ENCODE measurements at places on chromosomes 7 and 10. TPM values are rescaled to one million over a fixed set of nuclear protein-coding genes. Genes with fewer than 3 reads are reported as not detected.

- no peak for DNase-seq
Observed at GRCh38 chr7:120053390-120053961, 219.5 kb upstream of the KCND2 start.

DNA sequence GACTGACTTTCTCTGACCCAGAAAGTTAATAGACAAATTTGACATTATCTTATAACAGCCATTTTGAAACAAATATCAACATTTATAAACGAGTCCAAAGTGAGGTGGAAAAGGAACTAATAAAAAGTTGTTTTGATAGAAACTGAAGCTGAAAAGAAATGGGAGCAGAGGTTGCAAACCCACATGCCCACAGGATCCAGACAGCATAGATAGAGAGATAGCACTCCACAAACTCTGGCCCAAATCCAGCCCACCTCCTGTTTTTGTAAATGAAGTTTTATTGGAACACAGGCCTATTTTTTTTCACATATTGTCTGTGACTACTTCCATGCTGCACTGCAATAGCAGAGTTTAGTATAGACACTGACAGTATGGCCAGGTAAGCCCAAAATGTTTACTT lies 171.9 kb downstream of the PRKG1 start:
- DNase-seq: no peak

- no peak for DNase-seq
Observed at GRCh38 chr7:81051811-81052413, 133.1 kb upstream of the SEMA3C start.

- no peak for DNase-seq
Observed at GRCh38 chr10:4675808-4676207, 150.2 kb upstream of the AKR1E2 start.

GRCh38 chr7:130096243-130096827 lies 26.0 kb downstream of the KLHDC10 start:
- no peak for DNase-seq

GRCh38 chr7:113684165-113684564 lies 234.6 kb downstream of the PPP1R3A start:
- DNase-seq: no peak

DNA sequence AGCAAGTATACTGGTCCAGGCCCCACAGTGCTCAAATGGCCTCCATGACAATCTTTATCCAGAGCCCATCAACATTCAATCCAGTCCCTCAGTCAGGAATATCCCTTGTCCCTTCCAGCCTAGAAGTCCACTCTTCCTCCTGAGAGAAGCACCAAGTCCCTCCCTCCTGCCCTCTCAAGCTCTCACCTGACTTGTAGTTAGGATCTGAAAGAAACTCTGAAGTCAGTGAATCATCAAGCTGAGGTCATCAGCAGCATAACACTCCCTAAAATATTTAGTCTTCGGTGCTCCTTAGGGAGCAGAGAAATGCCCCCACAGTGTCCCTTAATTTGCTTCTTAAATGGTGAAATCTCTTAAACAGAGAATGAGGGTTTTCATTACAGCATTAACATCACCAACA lies 31.0 kb downstream of the GRM8 start:
- no peak for DNase-seq

MALRD1 gene
- total RNA-seq: 3.6 TPM

DNA sequence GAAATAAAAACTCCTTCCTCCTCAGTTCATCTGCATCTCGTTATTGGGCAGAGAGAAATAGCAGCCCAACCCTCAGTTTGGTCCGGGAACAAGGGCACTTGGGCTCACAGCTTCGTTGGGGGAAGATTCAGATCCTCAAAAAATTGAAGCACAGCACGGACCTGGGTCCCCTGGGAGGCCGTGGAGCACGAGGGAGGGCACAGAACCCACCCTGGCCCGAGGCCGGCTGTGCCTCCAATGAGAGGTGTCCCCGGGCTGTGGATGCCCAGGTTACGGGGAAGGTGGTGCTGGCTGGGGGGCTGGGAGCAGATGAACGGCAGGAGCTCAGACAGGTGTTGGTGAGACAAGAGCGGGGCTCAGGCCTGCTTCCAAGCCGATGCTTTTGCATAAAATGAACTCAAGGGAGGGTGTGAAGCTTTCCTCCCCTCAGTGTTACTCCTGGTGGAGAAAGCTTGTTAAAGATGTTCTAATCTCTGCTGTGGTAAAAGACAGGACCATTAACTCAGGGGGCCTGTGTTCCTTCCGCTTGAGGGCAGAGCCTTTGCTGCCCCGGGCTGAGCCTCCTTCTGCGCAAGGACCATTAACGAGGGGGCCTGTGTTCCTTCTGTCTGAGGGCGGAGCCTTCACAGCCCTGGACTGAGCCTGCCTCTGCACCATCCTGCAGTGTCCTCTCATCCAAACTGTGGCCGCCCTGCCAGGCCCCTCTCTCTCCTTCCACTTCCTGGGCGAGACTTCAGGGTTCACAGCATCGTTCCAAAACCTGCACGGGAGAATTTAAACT lies 302.2 kb downstream of the ADARB2 start:
- no peak for DNase-seq
